ENCODE measurements at places on chromosomes 6 and 20. TPM values are rescaled to one million over a fixed set of nuclear protein-coding genes. Genes with fewer than 3 reads are reported as not detected.

DNA sequence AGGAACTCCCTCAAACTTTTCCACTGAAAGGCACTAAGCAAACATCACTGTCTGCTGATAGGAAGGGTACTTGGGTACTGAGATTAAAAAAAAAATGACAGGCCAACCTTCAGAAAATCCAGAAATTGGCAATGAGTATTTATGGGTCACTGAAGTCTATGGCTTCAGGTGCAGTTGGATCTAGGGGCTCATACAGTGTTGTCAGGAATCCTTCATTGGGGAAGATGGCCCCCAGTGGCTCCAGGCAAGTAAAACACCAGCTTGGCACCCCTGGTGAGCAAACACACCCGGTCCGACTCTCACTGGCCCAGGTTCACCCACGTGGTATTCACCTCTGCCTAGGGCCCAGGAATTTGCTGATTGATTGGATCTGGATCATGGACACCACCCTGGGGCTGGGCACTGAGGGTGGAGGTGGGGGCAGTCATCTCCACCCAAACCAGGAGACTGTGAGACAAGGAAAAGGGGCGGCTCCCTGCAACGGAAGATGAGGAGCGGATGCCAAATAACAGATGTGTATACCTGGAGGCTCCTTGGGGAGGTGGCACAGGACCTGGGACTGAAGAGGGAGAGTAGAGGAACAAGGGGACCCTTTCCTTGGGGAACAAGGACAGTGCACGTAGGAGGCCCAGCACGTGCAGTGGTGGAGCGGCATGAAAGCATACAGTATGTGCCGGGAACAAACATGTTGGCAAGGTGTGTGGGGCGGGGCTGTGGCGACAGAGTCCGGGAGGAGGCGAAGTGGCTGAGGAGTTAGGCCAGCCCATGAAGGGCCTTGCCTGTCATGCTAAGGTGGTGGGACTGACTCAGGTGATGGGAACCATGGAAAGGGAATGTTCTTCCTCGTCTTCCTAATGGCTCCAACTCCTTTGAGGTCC is 4.7 kb downstream of the SLC2A10 start:
- DNase-seq, result no peak

GRCh38 chr6:150492507-150492906 is 107.2 kb upstream of the PLEKHG1 start:
- DNase-seq, result peak; percentile 49

GRCh38 chr6:108760126-108761050 is 87.8 kb upstream of the ARMC2 start:
- DNase-seq, result no peak

DNA sequence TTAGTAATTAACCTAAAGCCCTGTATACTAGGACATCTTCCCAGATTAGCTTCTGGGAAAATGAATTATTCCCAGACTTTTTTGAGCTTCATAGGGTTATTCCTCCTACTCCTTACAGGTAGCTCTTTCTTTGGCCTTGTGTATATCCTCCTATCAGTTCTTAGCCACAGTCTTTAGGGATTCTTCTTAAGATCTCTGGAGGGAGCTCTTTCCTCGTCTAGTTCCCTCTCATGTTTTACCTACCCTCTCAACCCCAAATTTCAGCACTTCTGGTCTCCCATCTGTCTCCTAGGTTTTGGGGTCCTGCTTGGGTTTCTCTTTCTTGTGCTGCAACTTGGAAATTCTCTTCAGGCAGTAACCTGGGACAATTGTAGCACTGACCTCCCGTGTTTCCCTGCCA is 46.4 kb upstream of the SLC35B3 start:
- DNase-seq, result no peak

- no peak for DNase-seq
Observed at GRCh38 chr6:95230071-95230740, 347.1 kb upstream of the MANEA start.

Gene ADGRF1
- total RNA-seq, result 0.52 TPM

GRCh38 chr6:20915156-20915555 is 380.9 kb downstream of the CDKAL1 start:
- DNase-seq, result no peak

GRCh38 chr6:160104821-160105517 is 16.6 kb upstream of the SLC22A1 start:
- no peak for DNase-seq

Gene PGC
- total RNA-seq, result 8.9 TPM

DNA sequence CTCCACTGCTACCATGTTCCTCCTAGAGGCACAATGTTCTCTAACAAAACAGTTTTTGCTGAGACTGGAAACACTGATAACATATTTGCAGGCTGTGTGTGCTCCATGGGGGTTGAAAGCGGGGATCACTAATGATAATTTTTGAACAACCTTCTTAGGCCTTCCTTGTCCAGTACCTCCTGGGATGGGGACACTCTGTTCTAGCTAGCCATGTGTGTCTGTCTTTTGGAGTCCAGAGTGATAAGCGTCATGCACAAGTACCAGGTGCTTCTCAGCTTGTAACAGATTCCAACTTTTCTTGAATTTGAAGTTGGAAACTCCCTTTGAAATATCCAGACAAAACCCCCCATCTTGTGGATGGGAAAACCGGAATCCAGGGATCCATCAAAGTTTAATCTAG is 15.2 kb downstream of the PI3 start:
- DNase-seq, result no peak

Gene TULP1
- not detected for total RNA-seq

Gene CDKAL1
- 18.8 TPM for total RNA-seq

Gene FAM217A
- total RNA-seq, result not detected

GRCh38 chr6:2542858-2543218 is 207.9 kb downstream of the MYLK4 start:
- DNase-seq, result peak; percentile 72

DNA sequence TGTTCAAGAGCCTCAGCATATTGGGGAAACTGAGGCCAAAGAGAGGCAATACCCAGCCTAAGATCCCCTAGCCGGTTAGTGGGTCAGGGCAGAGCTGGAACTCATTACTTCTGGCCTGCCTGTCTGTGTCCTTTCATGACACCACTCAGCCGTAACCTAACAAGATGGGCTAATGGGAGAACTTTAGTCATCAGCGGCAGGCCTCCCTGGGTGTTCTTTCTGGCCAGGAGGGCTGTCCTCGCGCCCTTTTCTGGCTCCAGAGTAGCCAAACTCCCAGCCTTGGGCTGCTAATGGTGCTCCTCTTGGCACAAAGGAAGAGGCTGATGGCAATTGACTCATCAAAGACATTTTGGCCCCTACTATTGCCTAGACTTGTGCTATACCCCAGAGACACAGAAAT is 76.6 kb downstream of the NCR2 start:
- no peak for DNase-seq

GRCh38 chr20:32515631-32516101 is 69.5 kb downstream of the NOL4L start:
- DNase-seq, result no peak

GRCh38 chr6:169345146-169345545 is 91.5 kb upstream of the THBS2 start:
- DNase-seq, result no peak

GRCh38 chr6:150345781-150346180 is 23.0 kb upstream of the IYD start:
- no peak for DNase-seq

GRCh38 chr6:71083308-71083820 is 126.5 kb upstream of the B3GAT2 start:
- no peak for DNase-seq

Gene RIPK1
- total RNA-seq, result 15.5 TPM

GRCh38 chr6:29259721-29260120 is 41.8 kb upstream of the OR14J1 start:
- DNase-seq, result no peak

Gene SIRPB2
- total RNA-seq, result not detected

GRCh38 chr6:149711711-149712110 is 6.2 kb downstream of the LATS1 start:
- DNase-seq, result no peak

Gene CCN5
- total RNA-seq, result not detected

Gene FOXA2
- 43.6 TPM for total RNA-seq

DNA sequence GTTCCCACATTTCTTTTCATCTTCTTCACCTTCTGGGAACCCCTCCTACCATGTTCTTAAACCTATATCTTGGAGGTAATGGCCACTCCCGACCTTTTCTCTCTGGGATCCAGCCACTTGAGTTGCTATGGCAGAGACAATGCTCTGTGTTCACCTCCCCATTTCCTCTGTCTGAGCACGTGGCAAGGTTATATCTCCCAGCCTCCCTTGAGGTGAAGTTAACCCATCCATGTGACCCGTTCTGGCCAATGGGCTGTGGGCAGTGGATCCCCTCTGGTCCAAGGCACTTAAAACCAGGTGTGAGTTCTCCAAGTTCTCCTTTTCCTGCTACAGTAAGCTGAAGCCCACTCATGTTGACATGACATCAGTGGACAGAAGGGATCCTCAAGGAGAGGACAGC is 261.4 kb downstream of the LRFN2 start:
- no peak for DNase-seq
